Esophagus squamous epithelium (tissue), 5 donors: ENCODE measurements at places on chromosomes 3 and 15.

GRCh38 chr3:31610700-31611275 is 78.1 kb downstream of the STT3B start:
- DNase-seq, result no peak

GRCh38 chr15:86178845-86179244 is 99.2 kb downstream of the AGBL1 start:
- DNase-seq, result no peak

DNA sequence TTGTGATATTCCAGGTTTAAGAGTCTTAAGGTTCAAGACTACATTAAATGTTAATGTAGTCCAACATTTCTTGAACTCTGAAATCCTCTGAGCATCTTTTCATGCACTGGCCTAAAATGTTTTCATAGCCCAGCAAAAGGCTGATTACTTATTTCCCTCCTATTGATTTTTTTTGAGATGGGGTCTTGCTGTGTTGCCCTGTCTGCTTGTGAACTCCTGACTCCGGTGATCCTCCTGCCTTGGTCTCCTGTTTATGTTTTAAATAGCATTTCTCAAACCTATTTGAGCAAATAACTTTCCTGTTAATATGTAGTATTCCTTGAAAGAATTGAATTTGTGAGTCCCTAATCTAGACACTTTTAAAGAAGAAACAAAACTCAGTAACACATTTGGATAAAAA is 133.5 kb downstream of the IGF1R start:
- DNase-seq, result no peak

DNA sequence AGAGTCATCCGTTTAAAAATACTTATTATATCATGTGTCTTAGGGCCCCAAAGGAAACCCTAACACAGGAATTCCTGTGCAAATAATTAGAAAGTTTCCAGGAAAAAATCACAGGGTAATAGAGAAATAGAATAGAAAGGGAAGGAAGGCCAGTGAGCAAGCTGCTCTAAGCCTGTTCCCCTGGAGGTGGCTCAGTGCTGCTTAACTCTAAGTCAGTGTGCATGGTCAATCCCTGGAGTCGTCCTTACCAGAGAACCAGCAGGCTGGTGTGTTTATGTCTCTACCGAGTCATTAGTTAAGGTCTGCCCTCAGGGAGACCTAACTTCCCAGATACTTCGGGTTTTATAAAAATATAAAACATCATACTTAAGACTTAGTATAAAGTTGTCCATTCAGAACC is 21.0 kb upstream of the MCF2L2 start:
- no peak for DNase-seq

GRCh38 chr3:157856078-157856939 is 249.9 kb downstream of the SHOX2 start:
- no peak for DNase-seq

DNA sequence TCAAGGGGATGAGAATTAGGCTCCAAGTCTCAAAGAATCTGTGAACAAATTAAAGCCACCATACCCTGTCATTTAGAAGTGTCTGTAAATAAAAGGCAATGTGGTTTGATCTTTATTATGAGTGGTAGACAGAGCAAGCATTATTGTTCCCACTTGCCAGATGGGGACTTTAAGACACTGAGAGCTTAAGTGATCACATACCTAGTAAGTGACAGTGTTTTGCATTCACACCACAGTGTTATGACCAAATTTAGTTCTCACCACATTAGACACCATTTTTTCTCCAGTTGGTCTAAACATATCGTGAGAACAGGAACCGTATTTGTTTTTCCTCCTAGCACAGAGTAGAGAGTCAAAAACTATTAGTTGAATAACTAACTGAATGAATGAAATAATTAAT is 13.2 kb upstream of the ZBED2 start:
- DNase-seq, result no peak

DNA sequence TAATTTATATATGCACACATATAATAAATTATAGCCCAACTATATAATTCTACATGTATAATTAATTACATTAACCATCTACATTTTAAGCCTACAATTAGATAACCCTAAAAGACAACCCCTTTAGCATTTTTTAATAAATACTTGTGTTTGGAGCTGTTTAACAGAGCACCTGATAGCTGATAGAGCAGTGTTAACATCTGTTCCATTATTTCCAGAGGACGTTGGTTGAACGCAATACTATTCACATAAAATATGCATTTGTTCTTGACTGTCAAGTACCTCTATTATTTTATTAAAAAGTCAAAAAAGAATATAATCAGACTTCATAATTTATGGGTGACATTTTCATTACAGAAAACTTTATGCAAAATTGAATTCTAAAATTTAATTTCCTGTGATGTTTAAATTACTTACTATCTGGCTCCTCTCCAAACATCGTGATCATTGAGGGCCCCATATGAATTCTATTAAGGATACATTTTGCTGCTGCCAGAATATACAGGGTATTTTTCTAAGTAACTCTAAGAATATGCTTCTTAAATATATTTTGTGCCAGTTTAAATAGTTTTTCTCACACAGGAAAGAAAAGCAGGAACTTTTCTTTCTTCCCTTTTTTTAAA is 234.3 kb downstream of the SHOX2 start:
- DNase-seq, result no peak

DNA sequence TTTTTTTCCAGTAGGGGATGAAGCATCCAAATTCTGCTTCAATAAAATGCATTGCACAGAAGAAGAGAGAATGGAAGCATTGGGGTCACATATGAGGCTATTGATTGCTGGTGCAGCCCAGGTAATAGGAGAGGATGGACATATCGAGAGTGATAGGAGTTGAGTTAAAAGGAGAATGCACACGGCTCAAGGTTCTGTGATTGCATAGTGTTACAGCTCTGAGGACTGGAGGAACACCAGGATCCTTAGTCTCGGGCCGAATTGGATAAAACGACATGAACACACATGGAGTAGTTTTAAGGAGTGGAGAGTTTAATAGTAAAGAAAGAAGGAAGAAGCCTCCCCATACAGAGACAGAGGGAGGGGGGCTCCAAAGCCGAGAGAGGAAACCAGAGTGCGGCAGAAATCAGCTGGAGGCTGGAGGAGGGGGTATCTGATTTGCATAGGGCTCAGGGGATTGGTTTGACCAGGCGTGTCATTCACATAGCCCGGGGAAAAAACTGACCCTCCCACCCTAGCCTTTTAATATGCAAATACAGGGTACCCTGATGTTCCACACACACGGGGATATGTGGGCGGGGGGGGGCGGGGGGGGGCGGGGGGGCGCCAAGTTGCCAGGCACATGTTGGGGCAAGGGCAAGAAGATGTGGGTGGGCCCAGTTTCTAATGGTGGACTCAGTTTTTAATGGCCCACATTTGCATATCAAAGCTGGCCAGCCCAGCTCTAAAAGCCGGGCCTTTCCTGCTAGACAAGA is 156.9 kb downstream of the AGBL1 start:
- no peak for DNase-seq

DNA sequence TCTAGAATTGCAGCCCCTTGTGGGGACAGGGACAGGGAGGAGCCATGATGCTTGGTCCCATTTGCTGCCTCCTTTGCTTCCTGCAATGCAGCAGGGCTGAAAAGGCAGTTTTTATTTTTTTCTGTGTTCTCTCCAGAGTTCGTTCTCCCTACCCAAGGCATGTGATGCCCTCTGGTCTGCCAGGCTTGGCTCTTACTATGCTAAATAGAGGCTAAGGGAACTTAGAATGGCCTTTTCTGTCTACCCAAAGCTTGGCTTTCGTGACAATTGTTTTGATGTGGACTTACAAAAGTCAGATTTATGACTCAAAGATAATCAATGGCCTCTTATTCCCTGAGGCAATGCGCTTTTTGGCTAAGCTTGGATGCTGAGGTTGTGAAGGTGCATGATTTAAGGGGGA is 293.3 kb upstream of the TBL1XR1 start:
- no peak for DNase-seq

GRCh38 chr3:137035631-137036030 is 77.8 kb downstream of the IL20RB start:
- DNase-seq, result no peak
